ENCODE measurements at places on chromosomes 4 and X.

GRCh38 chrX:132612821-132613564, 124.2 kb upstream of the MBNL3 start:
- peak; percentile 45 for DNase-seq

DNA sequence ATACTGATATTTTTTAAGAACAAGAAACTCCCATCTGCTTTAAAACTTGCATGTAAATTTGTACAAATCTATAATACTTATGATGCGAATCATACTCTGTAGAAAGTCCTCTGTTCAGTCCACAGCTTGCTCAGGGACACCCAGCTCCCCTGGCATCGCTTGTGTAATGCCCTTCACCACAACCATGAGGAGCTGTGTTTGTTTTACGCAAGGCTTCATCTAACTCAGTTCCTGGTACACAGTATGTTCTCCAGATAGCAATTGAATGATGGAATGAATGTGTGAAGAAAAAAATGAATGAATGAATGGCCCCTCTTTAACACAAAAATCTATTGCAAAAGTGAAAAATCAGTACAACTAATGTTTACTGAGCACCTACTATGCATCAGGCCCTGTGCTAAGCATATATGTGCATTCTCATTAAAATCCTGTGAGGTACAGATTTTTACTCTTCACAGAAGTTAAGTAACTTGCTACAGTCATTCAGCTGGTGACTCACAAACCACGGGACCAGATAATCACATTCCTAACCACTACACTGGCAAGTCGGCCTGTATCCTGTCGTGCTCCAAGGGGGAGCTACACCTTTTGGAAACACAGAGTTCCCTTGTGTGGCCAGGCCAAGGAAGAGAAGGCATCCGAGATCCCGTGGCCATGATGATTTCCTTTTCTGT, 58.7 kb upstream of the KDR start:
- DNase-seq, result no peak

- no peak for DNase-seq
Observed at GRCh38 chrX:5306654-5307121, 922.0 kb downstream of the NLGN4X start.

DNA sequence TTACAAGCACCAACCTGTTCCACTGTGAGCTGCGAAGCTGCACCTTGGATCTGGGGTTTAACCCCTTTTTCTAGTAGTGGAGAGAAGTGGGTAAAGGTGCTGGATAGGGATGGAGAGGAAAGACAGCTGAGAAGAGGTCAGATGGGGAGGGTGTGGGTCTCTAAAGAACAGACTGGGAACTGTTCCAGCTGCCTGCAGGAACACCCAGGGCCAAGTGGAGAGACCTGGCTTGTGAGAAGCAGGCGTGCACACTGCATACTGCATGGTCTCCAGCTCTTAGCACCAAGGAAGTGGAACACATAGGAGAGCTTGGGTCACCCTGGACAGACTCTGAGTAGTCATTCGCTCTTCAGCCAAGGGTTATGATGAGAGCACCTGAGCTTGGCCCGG, 16.1 kb downstream of the BCOR start:
- DNase-seq, result no peak

DNA sequence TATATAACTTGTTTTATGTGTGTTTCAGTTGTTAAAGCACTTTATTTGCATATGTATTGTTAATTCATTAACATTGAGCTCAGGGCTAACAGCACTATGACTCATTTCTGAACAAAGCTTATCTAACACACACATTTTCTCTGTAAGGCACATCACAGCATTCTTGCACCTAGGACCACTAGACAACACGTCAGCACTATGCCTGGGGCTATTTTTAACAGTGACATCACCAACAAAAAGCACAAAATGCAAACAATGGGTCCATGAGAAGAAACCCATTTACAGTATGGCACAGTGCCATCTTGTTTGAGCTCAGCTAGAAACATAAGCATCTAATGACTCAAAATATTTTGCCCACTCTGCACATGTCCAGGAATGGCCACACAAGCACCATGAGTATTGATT, 124.4 kb downstream of the RELL1 start:
- DNase-seq, result no peak

- DNase-seq, result no peak
Observed at GRCh38 chr4:74793757-74794381, 454 bp downstream of the BTC start.

DNA sequence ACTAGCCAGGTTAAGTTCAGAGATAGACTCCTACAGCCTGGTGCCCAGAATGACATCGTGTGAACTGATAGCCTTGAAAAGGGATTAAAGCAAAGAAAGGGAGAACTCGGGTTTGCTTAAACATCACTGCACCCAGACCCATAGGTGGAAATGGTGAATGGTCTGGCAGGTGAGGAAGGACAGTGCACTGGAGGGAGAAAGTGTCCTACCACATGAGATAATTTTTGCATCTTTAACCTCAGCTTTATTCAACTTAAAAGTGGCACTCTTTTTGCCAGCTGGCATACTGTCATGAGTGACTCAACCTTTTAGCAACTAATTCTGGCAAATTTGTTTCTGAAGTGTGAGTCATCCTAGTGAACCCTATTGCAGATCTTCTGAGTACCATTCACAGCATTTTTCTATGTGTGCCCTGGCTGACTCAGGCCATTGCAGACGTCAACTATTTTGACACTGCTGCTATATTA, 53.0 kb upstream of the DAPP1 start:
- no peak for DNase-seq

GRCh38 chrX:113770071-113770470, 813.8 kb upstream of the HTR2C start:
- no peak for DNase-seq

GRCh38 chr4:54238389-54238788, 9.3 kb downstream of the PDGFRA start:
- DNase-seq, result no peak

- no peak for DNase-seq
Observed at GRCh38 chr4:184419976-184420375, 54.4 kb downstream of the IRF2 start.

- DNase-seq, result no peak
Observed at GRCh38 chr4:39170301-39170700, 12.0 kb upstream of the WDR19 start.

DNA sequence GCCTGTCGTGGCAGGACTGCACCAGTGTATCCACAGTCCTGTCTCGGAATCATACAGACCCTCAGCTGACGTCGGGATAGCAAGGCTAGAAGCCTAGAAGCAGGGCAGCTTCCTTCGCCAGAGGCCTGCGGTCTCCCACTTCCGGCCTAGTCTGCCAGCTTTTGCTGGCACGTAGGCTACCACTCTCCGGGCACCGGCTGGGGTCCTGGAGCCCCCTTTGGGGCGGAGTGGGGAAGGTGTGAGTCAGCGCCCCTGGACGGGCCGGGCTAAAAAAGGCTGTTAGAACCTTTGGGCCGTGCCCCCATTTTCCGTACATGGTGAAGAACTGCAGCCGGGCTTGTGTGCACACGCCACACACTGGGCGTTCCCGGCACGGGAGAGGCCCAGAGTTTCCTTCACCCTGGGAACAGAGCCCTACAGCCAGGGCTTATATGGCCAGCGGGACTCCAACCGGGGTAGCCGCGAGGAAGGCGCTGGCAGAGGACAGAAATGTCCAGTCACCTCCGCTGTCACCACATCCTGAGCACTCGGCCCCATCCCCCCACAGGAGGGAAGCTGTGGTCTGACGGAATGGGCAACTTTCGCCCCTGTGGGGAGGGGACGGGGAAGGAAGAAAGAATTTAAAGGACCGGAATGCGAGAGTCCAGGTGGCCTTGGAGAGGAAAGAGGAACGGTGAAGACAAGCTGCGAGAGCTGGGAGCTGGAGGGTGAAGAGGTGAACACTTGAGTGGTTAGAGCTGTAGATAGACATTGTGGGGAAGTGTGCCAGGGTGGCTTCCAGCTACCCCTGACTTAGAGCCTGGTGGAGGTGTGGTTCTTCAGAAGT, 4.6 kb downstream of the MAGIX start:
- no peak for DNase-seq

- no peak for DNase-seq
Observed at GRCh38 chr4:75512386-75513211, 1.6 kb downstream of the RCHY1 start.

GRCh38 chrX:10165580-10166247, 8.9 kb downstream of the CLCN4 start:
- no peak for DNase-seq

DNA sequence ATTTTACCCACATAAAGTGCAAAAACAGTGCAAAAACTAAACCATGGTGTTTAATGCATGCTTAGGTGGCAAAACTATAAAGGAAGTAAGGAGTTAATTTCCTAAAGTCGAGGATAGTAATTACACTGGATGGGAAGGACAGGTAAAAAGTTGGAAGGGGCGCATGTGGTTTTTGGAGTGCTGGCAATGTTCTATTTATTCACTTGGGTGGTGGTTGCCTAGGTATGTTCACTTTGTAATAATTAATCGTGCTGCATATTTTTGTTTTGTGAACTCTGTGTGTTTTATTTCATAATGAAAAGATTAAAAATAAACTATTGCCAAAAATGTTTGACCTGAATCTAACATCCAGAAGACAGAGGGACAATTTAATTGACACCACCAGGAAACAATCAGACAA, 32.1 kb upstream of the SMARCA5 start:
- no peak for DNase-seq

- no peak for DNase-seq
Observed at GRCh38 chrX:153725039-153725831, 579 bp downstream of the ABCD1 start.

GRCh38 chr4:17624821-17625220, 10.4 kb downstream of the MED28 start:
- DNase-seq, result no peak

DNA sequence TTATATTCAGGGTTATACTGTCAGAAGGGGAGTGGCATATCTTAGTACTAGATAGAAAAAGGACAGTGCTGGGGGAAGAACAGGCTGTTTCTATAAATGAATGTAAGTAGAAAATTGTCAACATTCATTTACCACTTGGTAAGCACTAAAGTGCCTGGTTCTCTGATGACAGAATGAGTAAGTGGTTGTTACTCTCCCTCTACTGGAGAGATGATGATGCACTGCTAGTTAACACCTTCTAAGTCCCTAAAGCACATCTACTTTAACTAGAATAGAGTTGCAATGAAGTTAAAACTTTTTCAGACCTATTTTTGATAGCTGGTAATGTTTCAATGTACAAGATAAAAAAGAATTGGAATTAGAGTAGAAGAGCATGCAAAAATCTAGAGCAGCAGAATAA, 214.5 kb downstream of the KLHL4 start:
- no peak for DNase-seq

- no peak for DNase-seq
Observed at GRCh38 chrX:43733699-43734098, 77.6 kb downstream of the MAOA start.

- DNase-seq, result no peak
Observed at GRCh38 chrX:35406386-35406785, 391.8 kb upstream of the MAGEB16 start.

DNA sequence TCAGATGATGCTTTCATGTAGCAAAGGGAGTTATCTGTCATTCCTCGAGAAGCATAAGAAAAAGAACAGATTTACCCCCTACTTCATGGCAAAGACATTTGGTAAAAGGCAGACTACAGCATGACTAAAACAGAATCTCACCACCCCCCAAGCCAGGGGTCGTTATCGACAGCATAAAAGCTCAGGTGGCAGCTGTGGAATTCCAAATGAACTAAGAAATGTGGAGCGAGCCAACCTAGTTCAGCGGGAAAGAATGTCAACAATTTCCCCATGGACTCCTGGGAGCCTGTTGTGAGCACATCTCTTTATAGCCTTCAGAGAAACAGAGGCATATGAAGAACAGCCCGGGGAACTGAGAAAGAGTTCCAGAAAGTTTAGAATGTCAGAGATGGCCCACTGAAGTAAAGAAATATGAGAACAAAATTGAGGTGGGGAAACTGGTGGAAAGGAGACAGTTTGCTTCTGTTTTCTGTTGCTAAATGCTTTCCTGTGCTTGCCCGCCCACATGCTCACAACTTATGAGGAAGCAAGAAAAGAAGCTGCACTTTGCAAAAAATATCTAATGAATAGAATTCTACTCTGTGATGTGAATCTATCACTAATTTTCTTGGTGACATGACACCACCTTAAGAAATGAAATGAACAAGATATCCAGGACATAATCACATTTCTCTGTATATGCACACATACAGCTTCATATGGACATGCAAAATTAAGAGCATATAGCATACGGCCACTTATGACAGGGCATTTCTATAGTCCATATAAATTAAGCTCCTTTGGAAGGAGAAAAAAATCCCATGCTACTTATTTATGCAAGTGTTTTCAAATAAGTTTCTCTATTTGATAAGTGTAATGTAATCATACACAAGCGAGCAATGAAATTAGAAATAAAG, 135.3 kb upstream of the MID1 start:
- DNase-seq, result no peak

DNA sequence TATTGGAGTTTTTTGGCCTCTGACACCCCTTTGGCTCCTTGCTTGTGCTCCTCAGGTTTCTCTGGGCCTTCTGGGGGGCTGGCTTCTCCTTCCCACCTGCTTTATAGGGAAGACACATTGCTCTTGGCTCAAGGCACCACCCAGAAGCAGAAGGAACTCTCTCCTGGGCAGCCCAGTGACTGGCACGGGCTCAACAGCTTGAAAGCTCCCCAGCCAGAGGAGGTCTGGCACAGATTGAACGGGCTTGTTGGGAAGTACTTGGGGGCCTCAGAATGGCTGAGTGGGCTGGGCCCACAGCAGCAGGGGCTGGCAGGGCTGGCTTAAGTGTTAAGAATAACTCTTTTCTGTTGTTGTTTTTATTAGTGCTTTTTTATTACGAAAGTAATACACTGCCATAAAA, 11.2 kb upstream of the ZNF185 start:
- no peak for DNase-seq

GRCh38 chr4:30792601-30793000, 72.4 kb downstream of the PCDH7 start:
- DNase-seq, result no peak

DNA sequence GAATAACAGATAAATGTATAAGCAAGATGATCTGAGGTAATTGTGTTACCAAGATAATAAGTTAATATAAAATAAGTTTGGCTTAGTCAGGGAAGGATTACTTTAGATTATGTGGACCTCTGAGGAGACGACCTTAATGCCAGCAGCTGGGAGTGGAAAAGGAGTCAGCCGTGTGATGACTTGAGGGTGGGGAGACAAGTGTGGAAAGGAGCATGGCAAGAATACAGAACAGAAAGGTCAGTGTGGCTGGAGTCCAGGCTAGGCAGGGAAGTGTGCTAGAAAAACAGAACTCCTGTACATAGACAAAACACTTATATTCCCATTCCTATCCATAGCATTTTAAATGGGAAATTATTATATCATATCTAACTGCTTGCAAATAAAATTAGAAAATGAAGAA, 138.8 kb downstream of the PDLIM5 start:
- no peak for DNase-seq

GRCh38 chrX:16022580-16023200, 100.7 kb upstream of the GRPR start:
- no peak for DNase-seq

GRCh38 chrX:13938051-13938828, 91.5 kb downstream of the GEMIN8 start:
- DNase-seq, result peak; percentile 8

- no peak for DNase-seq
Observed at GRCh38 chr4:142983589-142983988, 137.5 kb upstream of the INPP4B start.

All from NCI-H748 treated with DMSO at 0.1 percent for 48 hours (cell line).